ENCODE measurements at places on chromosomes 4 and X.

DNA sequence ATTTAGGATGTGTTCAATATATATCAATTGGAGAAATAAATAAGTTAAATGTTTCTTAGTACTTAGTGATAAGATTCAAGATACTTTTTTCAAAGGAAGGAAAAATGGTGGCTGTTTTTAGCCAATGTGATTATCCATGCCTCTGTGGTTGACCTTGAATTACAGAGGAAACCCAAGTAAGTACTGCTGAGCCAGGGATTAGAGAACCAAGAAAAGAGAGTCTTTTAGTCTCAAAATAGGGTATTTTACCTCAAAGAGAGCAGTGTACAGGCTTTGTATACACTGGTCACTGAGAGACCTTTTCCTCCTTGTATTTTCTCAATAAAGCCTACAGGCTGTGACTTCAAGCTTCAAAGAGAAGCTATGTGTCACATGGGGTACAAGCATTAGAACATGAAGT, 1075.3 kb downstream of the ADGRL3 start:
- DNase-seq, result no peak

DNA sequence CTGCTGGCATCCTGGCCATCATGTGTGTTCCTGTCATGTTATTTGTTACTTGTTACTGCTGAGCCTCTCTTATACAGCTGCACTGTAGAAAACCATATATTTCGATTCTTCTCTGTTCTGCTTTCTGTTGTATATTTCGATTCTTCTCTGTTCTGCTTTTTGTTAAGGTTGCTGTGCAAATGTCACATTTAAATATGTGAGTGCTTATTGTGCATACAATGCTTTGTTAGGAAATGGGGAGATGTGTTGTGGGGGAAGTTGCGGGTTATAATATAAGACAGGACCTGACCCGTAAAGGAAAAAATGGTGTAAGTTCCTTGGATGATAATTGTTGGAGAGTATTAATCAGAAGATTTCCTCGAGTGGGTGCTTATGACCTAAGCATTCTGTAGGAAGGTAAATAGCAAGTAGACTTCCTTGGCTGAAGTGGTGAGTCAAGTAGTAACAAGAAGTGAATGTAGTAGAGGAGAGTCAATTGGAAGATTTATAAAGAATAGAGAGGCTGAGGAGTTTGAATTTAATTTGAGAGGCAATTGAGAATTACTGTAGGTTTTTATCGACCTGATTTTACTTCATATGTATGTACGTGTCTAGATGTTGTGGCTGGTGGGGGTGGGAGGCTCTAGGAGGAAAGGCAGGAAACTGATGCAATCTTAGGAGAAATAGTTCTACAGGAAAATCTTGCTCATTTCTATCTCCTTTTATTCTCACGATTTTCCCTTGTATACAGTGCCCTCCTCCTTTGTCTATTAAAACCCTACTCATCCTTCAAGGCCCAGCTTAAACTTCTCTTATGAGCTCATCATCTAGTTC, 8.5 kb downstream of the OGT start:
- peak; percentile 84 for DNase-seq

DNA sequence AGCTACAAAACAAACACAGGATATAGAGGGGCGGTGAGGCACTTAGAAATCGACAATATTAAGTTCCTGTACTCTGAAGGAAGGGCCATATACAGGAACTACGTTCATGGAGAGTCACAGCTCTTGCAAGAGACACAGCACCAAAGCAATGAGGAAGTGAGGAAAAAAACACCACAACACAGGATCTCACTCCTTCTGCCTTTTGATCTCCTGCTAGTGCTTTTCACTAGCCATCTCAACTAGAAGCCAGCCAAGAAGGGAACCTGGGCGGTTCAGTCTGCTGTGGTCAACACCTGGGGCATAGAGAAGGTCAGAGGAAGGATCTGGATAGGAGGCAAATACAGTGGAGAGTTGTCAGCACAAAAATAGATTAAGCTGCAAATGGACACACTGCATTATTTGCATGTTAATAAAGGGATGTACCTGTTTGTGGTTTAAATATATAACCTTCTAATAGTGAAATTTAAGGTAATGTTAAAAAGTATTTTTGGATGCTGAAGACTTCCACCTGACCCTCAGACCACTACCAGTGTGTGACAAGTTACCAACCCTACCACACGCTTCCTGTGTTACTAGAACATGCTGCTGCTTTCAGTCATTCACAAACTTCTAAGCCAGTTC, 104.6 kb downstream of the DTHD1 start:
- no peak for DNase-seq

DNA sequence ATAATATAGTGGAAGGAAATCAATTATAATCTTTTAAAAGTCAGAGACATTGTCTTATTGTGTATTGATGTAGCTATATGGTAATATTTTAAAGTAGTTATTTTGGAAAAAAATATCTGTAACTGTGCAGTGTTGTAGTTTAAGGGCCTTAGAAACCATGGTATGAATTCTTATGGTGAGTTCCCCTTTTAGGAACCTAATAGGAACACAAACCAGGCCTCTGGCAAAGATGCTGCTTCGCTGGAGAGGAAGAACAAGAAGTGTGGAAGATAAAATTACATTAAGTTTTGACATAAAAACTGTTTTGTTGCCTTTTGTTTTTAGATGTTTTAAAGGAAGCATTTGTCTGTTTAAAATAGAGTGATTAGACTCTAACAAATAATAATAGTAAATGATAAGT, 10.9 kb upstream of the TMPRSS11D start:
- no peak for DNase-seq

DNA sequence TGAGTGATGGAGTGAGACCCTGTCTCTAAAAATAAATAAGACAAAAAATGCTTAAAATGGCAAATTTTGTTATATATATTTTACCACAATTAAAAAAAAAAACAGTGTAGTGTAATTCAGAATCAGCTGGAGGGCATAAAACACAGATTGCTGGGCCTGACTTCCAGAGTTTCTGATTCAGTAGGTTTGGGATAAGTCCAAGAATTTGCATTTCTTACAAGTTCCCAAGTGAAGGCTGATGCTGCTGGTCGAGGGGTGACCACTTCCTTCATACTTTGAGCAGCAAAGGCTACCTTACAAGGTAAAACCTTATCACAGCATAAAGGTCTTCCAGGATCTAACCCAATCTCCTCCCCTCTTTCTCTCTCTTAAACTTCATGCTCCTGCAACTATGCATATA, 40.7 kb downstream of the KLHL8 start:
- no peak for DNase-seq

DNA sequence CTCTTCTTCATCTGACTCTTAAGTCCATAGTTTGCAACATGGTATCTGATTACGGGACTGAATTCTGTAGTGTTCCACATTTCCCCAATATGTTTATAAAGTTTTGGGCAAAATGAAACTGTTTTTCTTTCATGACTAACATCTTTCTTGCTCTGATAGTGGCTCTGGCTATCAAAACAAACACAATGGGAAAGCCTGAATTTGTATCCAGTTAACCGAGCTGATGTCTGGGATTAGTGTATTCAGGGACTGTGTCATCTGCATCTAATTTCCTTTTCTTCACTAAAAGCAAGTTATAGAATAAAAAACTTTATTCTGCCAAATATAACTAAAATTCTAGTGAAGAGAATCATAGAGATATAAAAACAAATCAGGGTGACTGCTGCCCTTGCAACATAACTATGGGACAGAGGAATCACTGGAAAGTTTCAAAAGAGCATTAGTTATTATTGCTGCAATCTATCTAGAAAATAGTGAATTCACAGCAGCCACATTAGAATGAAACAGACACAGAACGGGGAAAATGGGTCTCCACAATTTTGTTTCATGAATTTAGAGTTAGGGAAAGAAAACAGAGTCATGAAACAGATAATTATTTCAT, 61.3 kb downstream of the ANTXR2 start:
- peak; percentile 66 for DNase-seq

- peak; percentile 76 for DNase-seq
Measured at GRCh38 chr4:38368613-38369012, 295.4 kb upstream of the KLF3 start.

DNA sequence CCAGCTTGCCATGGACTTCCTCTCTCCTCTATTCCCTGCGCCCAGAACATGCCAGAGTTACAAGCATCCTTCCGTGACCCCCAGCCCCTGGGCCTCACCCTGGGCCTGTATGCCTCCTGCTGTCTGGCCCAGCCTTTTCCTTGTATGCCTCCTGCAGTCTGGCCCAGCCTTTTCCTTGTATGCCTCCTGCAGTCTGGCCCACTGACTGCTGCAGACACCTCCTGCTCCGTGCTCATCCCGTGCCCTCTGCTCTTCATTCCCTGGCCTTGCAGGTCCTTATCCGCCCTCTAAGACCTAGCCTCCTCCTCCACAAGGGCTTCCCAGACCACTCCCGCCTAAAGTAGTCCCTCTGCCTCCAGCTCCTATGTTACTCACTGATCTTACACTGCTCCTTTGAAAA, 44.2 kb downstream of the IRF2 start:
- no peak for DNase-seq

DNA sequence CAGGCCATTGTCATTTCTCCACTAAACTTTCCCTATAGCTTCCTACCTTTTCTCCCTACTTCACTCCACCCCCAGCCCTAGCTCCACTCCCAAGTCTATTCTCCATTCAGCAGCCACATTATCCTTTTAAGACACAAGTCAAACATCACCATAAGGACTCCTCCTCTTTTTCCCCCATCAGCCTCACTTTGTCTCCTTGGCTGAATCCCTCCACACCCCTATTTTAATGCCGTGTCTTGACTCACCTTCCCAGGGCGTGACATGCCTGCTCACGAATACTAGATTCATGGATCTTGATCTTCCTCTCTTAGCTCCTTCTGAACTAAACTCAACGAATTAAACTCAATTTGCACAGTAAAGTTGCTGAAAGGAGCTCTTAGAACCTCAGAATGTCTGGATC, 281.9 kb downstream of the PTTG2 start:
- no peak for DNase-seq

GRCh38 chr4:173272996-173273395, 61.2 kb downstream of the HMGB2 start:
- peak; percentile 63 for DNase-seq

- DNase-seq, result peak; percentile 65
Measured at GRCh38 chrX:9231491-9231890, 197.6 kb upstream of the FAM9B start.

DNA sequence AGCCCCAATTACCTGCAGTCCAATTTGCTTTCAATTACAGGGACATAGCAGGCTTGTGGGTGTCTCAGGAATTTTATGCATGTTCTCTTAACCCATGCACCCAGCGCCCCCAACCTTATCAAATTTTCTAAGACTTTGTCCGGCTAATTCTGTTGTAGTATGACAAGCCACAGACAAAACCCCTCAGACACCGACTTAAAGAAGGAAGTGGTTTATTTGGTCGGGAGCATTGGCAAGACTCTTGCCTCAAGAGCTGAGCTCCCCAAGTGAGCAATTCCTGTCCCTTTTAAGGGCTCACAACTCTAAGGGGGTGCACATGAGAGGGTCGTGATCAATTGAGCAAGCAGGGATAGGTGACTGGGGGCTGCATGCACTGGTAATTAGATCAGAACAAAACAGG, 28.7 kb upstream of the IL9R start:
- no peak for DNase-seq

- no peak for DNase-seq
Measured at GRCh38 chr4:185192059-185192458, 11.7 kb downstream of the CFAP97 start.

GRCh38 chr4:153573881-153574802, 108.0 kb downstream of the TMEM131L start:
- peak; percentile 52 for DNase-seq

DNA sequence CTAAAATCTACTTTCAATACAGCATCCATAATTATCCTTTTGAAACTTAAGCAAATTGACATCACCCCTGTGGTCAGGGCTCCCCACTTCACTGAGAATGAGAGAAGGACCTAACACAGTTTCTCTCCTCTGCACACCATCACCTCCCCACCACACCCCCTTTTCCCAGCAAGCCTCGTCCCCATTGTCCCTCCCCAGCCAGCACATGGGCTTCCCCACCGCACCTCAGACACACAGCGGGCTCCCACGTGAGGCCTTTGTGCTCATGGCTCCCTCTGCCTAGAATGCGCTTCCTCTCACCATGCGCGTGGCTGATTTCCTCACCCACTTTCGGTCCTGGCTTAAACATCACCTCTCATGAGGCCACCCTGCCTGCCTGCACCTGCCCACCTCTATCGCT, 639.0 kb upstream of the FRG1 start:
- DNase-seq, result no peak

- no peak for DNase-seq
Measured at GRCh38 chr4:174757736-174758135, 71.3 kb downstream of the GLRA3 start.

DNA sequence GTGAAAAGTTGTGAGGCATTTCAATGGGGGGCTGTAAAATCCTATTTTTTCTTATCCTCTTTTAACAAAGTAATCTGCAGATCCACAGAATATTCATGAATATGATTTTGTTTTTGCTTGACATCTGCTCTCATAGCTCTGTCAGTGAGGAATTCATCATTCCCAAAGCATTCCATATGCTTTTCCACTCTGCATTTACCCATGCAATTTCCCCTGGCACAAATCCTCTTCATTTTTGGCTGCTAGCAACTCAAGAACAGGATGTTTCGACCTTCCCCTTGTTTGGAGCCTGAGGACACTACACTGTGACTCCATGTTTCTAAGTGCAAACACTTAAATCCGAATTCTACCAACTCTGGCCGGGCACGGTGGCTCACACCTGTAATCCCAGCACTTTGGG, 48.5 kb downstream of the KLHL15 start:
- DNase-seq, result no peak

- no peak for DNase-seq
Measured at GRCh38 chr4:111693758-111694157, 451.5 kb upstream of the FAM241A start.

GRCh38 chr4:2007804-2008670, 737 bp downstream of the NELFA start:
- peak; percentile 28 for DNase-seq

- DNase-seq, result no peak
Measured at GRCh38 chr4:107265859-107266258, 229.7 kb upstream of the DKK2 start.
